Ascending aorta (tissue), 2 donors: ENCODE measurements at places on chromosomes 5 and 9.

DNA sequence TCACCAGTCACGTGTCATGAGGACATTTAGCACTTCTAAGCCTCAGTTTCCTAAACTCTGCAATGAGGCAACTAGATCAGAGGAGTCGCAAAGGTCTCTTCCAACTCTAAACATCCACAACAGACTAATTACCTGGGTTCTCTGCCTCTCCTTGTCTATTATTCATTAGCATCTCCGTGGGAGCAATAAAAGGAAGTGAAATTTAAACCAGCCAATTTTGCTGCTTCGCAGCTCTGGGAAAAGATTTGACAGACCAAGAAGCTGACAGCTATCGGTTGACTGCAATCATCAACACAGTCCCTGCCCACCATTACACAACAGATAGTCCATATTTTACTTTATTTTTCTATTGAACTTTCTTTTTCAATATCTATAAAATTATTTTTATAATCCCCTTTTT, 308.9 kb downstream of the NR2F1-AS1 start:
- no peak for DNase-seq

- no peak for DNase-seq
Measured at GRCh38 chr5:77282337-77283027, 72.0 kb downstream of the PDE8B start.

- DNase-seq = no peak
Measured at GRCh38 chr5:37812365-37812764, 27.5 kb downstream of the GDNF start.

DNA sequence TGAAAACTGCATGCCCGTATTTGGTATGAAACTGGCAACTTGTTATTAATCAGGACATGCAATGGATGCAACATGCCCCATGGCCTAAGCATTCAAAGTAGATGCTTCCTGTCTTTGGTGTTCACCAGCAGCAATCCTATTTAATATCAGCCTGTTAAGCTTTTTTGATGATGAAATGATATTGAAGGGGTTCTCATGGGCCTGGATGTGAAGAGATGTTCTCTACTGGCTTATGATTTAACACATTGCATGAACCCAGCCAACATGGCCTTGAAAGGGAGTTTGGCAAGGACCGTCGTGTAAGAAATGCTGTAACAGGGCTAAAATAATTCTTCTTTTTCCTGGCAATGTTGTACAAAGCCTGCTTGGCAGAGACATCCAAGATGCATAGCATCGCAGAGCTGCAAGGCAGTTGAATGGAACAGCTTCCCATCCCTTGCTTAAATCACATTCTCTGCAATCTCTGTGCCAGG, 111.2 kb downstream of the SMARCA2 start:
- peak; percentile 86 for DNase-seq
